ENCODE measurements at places on chromosomes 7 and 10.

DNA sequence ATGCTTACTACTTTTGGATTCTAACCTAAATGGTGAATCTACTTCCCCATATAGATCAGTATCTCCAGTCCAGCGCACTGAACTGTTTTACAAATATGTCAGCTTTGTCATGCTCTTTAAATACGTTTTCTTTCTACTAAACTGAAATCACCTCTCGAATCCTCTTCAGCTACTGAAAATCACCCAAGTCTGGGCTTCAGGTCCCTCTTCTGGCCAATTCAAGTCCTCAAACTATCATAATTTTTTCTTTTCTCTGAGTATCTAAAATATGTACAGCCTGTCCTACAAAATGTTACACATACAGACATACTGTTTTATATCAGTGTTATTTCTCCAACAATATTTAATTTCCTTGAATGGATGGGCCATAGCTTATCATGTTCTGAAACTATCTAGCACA, 84.2 kb downstream of the CACNA2D1 start:
- no peak for DNase-seq

DNA sequence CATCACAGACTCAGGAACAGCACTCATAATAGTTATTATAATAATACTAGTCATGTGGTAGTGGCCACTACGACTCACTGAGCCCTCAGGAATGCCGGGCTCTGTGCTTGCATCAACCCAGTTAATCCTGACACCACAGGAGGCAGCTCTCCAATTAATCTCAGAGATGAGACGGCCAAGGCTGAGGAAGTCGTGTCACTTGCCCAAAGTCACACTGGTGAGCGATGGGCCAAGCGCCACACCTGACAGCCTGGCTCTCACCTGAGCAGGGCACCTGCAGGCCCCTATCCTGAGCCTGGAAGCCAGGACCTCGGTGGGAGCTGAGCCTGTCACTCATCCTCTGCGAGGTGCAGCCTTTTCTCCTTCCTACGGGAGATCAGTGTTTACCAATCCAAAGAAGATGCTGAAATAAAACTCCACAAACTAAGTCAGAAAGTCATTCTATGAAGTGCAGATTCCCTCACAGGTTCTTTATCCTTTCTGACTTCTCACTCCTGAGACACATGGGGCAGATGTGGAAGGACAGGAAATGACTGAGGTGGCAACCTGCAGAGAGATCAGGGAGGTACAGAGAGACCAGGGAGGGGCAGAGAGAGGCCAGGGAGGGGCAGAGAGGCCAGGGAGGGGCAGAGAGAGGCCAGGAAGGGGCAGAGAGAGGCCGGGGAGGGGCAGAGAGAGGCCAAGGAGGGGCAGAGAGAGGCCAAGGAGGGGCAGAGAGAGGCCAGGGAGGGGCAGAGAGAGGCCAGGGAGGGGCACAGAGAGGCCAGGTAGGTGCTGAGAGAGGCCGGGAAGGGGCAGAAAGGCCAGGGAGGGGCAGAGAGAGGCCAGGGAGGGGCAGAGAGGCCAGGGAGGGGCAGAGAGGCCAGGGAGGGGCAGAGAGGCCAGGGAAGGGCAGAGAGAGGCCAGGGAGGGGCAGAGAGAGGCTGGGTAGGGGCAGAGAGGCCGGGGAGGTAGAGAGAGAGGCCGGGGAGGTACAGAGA, 38.5 kb downstream of the VIPR2 start:
- DNase-seq, result peak; percentile 37

DNA sequence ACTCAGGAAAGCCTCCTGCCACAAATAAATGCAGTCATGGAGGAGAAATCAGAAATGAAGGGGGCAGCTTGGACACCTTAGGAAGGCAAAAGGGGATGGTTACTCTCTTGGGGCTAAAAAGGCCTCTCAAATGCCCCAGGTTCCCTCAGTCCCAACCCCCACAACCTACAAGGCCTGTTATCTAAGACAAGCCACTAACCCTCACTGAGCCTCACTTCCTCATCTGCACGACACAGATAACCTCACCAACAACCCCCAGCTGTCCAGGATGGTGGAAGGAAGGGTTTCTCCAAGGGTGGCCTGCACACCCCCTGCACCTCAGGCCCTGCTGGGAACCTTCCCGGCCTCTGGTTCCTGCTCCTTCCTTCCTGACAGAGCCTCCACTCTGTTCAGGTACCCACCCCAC, 29.2 kb downstream of the SORBS1 start:
- DNase-seq, result no peak

- DNase-seq, result no peak
These were observed 285.5 kb downstream of the HPSE2 start for GRCh38 chr10:98950106-98950505.

GRCh38 chr10:58723186-58723585, 210.5 kb downstream of the BICC1 start:
- DNase-seq, result no peak

- peak; percentile 67 for DNase-seq
These were observed 493 bp downstream of the NT5C2 start for GRCh38 chr10:103192451-103193106.
